A549 treated with GW870086 at 1 μM for 4 hours (cell line): ENCODE measurements at places on chromosomes 2 and 18. TPM values are rescaled to one million over a fixed set of nuclear protein-coding genes. Genes with fewer than 3 reads are reported as not detected.

The FAM237A gene
- total RNA-seq, result not detected in 5 replicates

The KCNE4 gene
- 0.24 to 0.69 TPM (median 0.57 TPM) in 5 replicates for total RNA-seq

The CRYGD gene
- not detected in 5 replicates for total RNA-seq

The TRIM43B gene
- total RNA-seq, result 0.10 to 0.13 TPM in 2 of 5 replicates, not detected in the others

The HMSD gene
- total RNA-seq, result 0.71 TPM in 1 of 5 replicates, not detected in the others

The ACADL gene
- total RNA-seq, result 0.06 to 0.09 TPM (median 0.07 TPM) in 3 of 5 replicates, not detected in the others

The VWA3B gene
- total RNA-seq, result 0.37 to 0.61 TPM in 2 of 5 replicates, not detected in the others

The GPR45 gene
- not detected in 5 replicates for total RNA-seq

The PRSS56 gene
- total RNA-seq, result 0.09 to 0.16 TPM (median 0.11 TPM) in 5 replicates

The THSD7B gene
- total RNA-seq, result not detected in 5 replicates

The NEU2 gene
- total RNA-seq, result not detected in 5 replicates

The WNT6 gene
- 0.14 to 0.36 TPM (median 0.26 TPM) in 5 replicates for total RNA-seq

The TMSB10 gene
- 9,260 to 10,639 TPM (median 9,394 TPM) in 5 replicates for total RNA-seq

The SSB gene
- 129 to 149 TPM (median 143 TPM) in 5 replicates for total RNA-seq

The DLX2 gene
- total RNA-seq, result 0.40 to 0.81 TPM (median 0.61 TPM) in 5 replicates

The MALL gene
- 166 to 184 TPM (median 172 TPM) in 5 replicates for total RNA-seq

The ACTG2 gene
- 0.29 to 0.47 TPM (median 0.37 TPM) in 4 of 5 replicates, not detected in the other for total RNA-seq

The MPHOSPH10 gene
- 37.3 to 44.6 TPM (median 40.5 TPM) in 5 replicates for total RNA-seq

The LGALSL gene
- total RNA-seq, result 11.1 to 13.7 TPM (median 11.9 TPM) in 5 replicates
